ENCODE measurements at places on chromosomes 7 and 10. TPM values are rescaled to one million over a fixed set of nuclear protein-coding genes. Genes with fewer than 3 reads are reported as not detected.

The CCL24 gene
- not detected for total RNA-seq

The MRPS17 gene
- total RNA-seq = 16.6 TPM

The OR2AE1 gene
- not detected for total RNA-seq

The ACHE gene
- 0.10 TPM for total RNA-seq

The TRPV6 gene
- 0.24 TPM for total RNA-seq

The EVX1 gene
- not detected for total RNA-seq

The GRK5 gene
- 14.8 TPM for total RNA-seq

The ABCB8 gene
- 43.0 TPM for total RNA-seq

The TMEM270 gene
- not detected for total RNA-seq

The TMEM209 gene
- total RNA-seq = 24.2 TPM

The SPDYE6 gene
- total RNA-seq = not detected

The ZNF488 gene
- 1.6 TPM for total RNA-seq

The PPP3CB gene
- total RNA-seq = 33.7 TPM

The NCF1 gene
- total RNA-seq = 0.32 TPM

The MMP21 gene
- not detected for total RNA-seq

The PTPN12 gene
- 75.4 TPM for total RNA-seq

The FAM241B gene
- 2.5 TPM for total RNA-seq

The TEX36 gene
- total RNA-seq = not detected

The AMZ1 gene
- total RNA-seq = not detected

The MOGAT3 gene
- total RNA-seq = not detected

The ZCCHC24 gene
- 0.67 TPM for total RNA-seq

The TFR2 gene
- 0.34 TPM for total RNA-seq

The TMEM106B gene
- total RNA-seq = 33.1 TPM

The HTR7 gene
- total RNA-seq = 15.0 TPM

The VIPR2 gene
- not detected for total RNA-seq

The LIPK gene
- total RNA-seq = not detected

The GPC2 gene
- 1.4 TPM for total RNA-seq

The CLRN3 gene
- not detected for total RNA-seq

The ZNF727 gene
- total RNA-seq = not detected

The EXOC6 gene
- 2.2 TPM for total RNA-seq

The FGF8 gene
- not detected for total RNA-seq

The PLAC9 gene
- total RNA-seq = not detected

The TAS2R3 gene
- 0.44 TPM for total RNA-seq

The C7orf33 gene
- not detected for total RNA-seq

The TRIM50 gene
- total RNA-seq = not detected

The RSPH10B2 gene
- total RNA-seq = not detected

The ACADSB gene
- 3.4 TPM for total RNA-seq

The CYP3A7 gene
- total RNA-seq = not detected

The SHTN1 gene
- total RNA-seq = 21.5 TPM

The FAM24B gene
- 6.9 TPM for total RNA-seq

The MARVELD1 gene
- total RNA-seq = 58.6 TPM

The PON1 gene
- not detected for total RNA-seq

The GSTO2 gene
- total RNA-seq = 55.8 TPM

The LRRC17 gene
- total RNA-seq = 0.27 TPM

The NANOS1 gene
- 0.78 TPM for total RNA-seq

The CLCN1 gene
- total RNA-seq = 0.04 TPM

The GPR26 gene
- total RNA-seq = not detected

The TDRD1 gene
- not detected for total RNA-seq

The AKR1B15 gene
- total RNA-seq = not detected

The ATG9B gene
- 0.18 TPM for total RNA-seq

The GPR146 gene
- not detected for total RNA-seq

The NUDT13 gene
- 1.2 TPM for total RNA-seq

The DENND11 gene
- total RNA-seq = 4.9 TPM

The TEX47 gene
- not detected for total RNA-seq

The ACSL5 gene
- not detected for total RNA-seq

The VWC2 gene
- not detected for total RNA-seq

The RNF32 gene
- 0.68 TPM for total RNA-seq

The CPXM2 gene
- not detected for total RNA-seq

The PIP gene
- total RNA-seq = not detected

The TWIST1 gene
- 0.31 TPM for total RNA-seq
